ENCODE measurements at places on chromosomes 3 and 15.

DNA sequence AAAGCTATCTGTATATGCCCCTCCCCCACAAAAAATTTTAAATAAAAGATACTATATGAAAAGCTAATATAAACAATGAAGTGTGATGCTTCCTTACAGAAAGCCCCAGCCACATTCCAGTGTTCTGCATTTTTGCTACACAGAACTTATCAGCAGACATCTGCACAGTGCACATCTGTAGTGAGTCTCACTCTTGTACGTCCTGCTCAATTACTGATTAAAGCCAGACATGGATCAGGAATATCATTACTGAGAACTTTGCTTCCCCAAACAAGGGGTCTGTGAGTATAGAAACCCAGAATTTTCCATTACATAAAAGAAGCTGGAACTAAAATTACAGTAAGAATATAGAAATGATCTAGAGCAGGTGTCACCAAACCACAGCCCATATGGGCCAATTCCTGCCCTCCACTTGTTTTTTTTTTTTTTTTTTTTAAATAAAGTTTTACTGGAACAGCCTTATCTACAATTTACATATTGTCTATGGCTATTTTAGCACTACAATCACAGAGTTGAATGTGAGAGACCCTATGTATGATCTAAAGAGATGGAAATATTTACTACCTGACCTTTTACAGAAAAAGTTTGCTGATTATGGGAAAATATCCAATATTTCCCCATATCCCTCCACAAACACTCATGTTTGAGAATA lies 45.7 kb downstream of the UBP1 start:
- no peak for DNase-seq

GRCh38 chr3:151350656-151351055 lies 21.3 kb upstream of the P2RY13 start:
- DNase-seq, result peak; percentile 56

GRCh38 chr3:51216291-51216690 lies 168.8 kb upstream of the MANF start:
- DNase-seq, result no peak

GRCh38 chr3:81463781-81464180 lies 297.7 kb downstream of the GBE1 start:
- DNase-seq, result no peak

- no peak for DNase-seq
Observed at GRCh38 chr3:115961380-115961779, 338.1 kb downstream of the GAP43 start.

DNA sequence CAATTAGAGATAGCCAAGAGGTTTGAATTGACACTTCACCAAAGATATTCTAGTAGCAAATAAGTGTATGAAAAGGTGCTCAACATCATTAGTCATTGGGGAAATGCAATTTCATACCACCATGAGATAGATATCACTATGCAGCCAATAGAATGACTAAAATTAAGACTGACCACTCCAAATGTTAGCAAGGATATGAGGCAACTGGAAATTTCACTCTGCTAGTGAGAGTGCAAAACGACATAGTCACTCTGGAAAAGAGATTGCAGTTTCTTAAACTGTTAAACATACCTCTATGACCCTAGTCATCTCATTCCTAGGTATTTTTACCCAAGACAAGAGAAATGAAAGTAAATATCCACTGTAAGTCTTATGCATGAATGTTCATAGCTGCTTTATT lies 27.6 kb upstream of the SLC6A11 start:
- DNase-seq, result no peak

DNA sequence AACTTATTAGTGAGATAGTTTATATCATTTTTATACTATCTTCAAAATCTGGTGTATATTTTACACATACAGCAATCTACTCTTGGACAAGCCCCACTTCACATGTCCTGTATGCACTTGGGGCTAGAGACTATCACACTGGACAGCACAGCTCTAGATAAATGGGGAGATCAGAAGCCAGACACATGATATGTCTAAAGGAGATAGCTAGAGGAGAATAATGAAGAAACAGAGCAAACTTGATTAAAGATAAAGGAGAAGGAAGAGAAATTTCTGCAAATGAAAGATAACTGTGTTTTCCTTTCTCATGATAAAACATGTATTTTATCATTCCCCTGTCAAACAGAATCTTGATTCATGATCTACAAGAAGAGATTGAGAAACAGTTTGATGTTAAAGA lies 13.0 kb downstream of the CPA3 start:
- no peak for DNase-seq

DNA sequence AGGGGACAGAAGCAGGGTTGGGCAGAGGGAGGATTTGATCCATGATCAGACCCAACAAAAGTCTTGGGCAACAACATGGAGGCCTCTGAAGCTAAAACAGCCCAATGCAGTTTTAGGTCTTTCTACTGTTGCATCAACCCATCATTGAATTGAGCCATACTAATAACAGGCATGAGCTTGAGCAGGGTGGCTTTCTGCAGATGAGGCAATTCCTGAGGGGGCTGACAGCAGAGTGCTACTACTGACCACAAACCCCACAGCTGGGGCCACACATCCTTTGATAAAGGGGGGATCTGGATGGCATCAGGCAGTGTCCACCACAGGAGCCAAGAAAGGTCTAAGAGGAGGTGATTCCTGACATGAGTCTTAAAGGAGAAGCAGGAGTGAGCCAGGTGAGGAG lies 517.0 kb upstream of the PPP2R3A start:
- DNase-seq, result no peak
